ENCODE measurements at places on chromosomes 5 and 9.

DNA sequence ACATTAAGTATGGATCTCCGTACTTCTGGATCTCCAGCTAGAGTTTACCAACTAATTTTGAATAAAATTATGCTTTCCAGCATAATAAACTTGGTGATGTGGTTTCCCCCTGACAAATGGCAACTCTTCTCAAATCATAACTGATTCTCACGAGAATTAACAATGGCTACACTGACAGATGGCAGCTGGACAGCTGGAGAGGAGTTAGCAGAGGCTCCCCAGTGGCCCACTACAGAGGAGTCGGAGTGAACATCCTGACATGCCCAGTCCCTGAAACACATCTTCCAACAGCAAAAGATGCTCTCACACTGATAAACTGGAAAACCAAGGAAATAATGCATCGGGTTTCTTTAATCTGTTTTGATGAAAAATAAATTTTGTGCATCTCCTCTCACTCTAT, 239.6 kb downstream of the MAN2A1 start:
- DNase-seq = no peak

- no peak for DNase-seq
Observed at GRCh38 chr9:124392871-124393460, 22.3 kb downstream of the PSMB7 start.

GRCh38 chr9:33677961-33678360, 117.4 kb upstream of the PRSS3 start:
- no peak for DNase-seq

DNA sequence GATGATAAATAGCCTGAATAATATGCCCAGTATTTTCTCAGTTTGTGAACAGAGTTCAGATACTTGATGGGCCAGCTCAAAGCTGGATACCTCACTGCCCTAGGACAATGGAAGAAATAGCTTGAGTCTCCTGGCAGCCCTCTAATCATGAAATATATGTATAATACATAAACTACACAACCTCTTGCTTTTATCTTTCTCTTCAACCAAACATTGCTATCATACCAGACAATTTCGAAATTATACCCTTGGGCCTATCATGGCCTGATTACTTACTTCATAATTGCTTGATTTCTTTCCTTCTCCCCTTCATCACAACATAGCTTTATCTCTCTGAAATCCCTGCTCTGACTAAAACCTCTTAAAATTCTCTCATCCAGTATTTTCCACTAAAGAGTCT, 1144.9 kb upstream of the C9orf72 start:
- DNase-seq = no peak

DNA sequence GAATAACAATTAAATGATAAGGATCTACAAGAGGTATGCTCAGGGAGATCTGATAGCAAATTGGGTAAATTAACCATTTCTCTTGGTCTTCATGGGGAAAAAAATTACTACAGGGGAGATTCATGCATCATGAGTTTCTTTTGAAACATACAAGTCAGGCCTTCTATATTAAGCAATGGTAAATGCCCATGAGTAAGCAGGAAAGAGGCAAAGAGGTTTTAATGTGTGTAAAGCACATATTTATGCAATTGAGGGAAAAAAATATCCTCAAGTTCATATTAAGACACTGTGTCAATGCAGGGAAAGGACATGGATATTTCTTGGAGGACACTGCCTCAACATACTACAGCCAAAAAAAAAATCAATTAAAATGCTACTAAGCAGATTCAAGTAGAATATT, 73.4 kb upstream of the NR4A3 start:
- no peak for DNase-seq

DNA sequence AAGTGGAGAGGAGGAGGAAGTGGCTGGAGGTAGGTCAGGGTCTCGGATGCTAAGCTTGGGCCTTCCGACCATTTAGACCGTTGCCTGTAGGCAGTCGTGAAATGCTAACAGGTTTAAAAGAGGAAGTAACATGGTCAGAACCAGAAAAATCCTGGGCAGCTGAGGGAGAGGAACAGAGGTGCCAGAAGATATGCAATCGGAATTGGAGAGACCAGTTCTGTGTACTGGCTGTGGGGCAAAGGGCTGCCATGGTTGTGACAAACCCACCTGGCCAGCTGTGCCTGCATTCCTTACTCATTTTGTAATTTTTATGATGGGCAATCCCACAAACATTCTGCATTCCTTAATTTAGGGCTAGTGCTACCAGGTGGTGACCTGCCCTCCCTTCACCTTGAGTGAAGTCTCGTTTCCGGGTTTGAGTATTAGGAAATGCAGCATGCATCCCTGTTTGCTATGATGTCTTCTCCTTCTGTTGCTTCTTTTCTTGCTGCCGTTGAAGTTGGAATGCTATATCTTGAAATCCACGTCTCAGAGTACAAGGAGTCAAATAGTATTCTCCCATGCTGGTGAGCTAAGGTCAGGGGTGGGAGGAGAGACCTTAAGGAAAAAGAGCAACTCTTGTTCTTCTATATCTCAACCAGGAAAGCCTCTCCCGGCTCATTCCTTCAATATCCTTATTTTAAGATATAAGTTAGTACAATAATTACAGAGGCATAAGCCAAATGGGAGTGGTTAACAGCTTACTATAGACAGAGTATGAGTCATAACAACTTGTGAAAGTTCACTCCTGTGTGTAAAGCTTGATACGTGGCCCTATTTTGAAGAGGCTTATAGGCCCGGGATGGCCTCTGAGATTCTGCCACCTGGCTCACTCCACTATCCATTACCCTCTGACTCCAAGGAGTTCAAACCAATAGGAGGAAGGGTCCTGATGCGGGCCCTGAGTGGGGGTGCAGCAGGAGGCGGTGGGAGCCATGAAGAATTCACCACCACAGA, 37.0 kb downstream of the B4GALT1 start:
- DNase-seq = no peak

GRCh38 chr5:168307925-168308584, 16.6 kb downstream of the WWC1 start:
- DNase-seq = no peak

GRCh38 chr9:123821619-123822018, 108.3 kb downstream of the DENND1A start:
- DNase-seq = no peak

DNA sequence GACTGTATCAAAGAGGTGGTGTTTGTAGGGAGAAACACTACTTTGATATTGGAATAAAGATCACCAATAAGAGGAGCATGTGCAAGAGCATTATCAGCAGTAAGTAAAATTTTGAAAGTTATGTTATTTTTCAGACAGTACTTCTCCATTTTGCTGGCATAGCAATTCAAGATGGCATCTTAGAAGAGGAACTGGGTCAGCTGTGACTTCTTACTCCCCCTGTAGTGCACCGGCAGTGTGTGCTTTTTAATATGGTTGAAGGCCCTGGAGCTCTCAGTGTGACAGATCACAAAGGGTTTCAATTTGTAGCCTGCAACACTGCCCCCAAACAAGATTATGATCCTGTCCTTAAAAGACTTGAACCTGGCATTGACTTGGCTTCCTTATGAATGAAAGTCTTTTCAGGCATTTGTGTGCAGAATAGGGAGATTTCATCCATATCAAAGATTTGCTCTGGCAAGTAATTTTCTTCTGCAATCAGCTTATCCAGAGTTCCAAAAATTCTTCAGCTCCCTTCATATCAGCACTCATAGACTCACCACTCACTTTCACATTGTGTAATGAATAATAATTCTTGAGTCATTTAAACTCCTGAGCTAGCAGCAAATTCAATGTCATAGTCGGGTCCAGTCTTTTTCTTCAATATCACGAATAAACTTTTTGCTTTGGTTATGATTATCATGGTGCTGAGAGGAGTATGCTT, 105.7 kb upstream of the MAMDC2 start:
- DNase-seq = no peak

DNA sequence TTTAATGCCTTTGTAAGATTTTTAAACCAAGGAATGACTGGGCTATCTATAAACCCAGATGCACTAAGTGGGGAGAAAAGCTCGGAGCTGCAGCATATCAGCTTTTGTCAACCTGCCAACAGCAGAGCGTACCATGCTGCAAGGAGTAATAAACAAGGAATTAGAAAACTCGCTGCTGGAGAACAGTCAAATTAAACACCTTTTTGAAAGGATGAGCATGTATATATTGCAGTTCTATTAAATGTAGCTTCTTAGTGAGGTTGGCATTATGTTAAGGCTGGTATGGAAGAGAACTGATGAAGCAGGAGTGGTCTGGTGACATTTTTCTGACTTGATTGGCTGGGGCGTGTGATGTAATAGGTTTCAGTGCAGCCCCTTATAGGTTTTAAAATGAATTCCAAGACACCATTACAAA, 74.7 kb downstream of the PIK3R1 start:
- DNase-seq = no peak

- DNase-seq = no peak
Observed at GRCh38 chr5:67297376-67297775, 100.8 kb upstream of the CD180 start.
